ENCODE measurements at places on chromosomes 3 and 15. TPM values are rescaled to one million over a fixed set of nuclear protein-coding genes. Genes with fewer than 3 reads are reported as not detected.

- DNase-seq: no peak
Measured at GRCh38 chr15:26438316-26438715, 334.6 kb downstream of the GABRB3 start.

DNA sequence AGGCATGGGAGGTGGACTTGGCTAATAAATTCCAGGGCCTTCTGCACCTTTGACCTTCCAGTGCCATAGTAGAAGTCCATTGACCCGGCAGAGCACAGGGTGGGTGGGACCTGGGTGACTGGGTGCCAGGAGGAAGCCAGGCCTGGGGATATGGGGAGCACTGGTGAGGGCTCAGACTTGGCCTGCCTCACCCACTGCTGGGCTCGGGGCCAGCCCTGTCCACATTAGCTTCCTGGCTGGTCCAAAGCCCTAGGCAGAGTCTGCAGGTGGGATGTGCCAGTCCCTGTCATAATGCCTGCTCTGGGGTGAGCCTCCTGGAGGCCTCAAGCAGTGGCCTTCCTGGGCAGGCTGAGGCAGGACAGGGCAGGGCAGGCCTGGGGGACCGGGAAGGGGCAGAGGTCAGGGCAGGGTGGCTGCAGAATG, 38.1 kb upstream of the CHRNB4 start:
- DNase-seq: no peak

DNA sequence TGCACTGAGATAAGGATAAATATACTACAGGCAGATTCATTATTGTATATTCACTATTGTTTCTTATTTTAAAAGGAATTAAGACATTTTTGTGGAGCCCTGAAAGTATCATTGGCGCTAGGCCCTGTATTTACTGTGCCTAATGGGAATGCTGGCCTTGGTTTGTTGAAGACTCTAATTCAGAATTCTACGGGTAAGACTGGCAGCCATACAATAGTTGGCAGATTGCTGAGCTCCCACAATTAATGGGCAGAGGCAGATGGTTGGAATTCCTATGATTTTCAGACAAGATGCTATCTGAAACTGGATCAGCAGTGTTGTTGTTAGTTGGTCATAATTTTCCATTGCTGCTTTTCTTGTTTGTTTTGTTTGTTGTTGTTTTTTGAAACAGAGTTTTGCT, 14.7 kb downstream of the PGBD4 start:
- DNase-seq: no peak

SERINC4 gene
- 0.57 TPM for polyA plus RNA-seq

LHFPL4 gene
- not detected for polyA plus RNA-seq

ASB14 gene
- polyA plus RNA-seq: 0.05 TPM

STT3B gene
- polyA plus RNA-seq: 36.4 TPM

DNA sequence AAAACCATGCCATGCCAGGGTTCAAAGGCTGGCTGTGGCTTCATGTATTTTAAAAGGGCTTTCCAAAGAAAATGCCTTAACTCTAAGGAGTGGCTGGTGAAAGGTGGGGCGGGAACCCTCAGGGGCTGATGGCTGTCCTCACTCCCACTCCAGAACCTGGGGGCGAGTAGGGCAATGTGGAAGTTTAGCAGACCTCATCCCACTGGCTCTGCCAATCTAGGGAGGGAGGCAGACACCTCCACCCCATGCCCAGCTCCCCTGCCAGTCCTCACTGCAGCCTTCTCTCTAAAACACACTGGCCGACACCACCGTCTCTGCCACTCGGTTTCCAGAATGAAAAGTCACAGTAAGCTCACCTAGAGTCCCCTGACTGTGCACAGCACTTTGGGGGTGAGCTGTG, 99.5 kb downstream of the TMEM266 start:
- DNase-seq: no peak

SHC4 gene
- polyA plus RNA-seq: 0.10 TPM

- no peak for DNase-seq
Measured at GRCh38 chr3:143849854-143850549, 1.7 kb upstream of the SLC9A9 start.

- peak; percentile 54 for DNase-seq
Measured at GRCh38 chr3:141367038-141367730, 1.1 kb upstream of the ZBTB38 start.
